ENCODE measurements at places on chromosomes 16 and 17.

GRCh38 chr16:2905988-2906387 is 5.7 kb upstream of the FLYWCH1 start:
- DNase-seq: no peak
- H3K36me3 ChIP-seq: no peaks in the 10 kb centered on the region
- H3K27me3 ChIP-seq: no peaks in the 10 kb centered on the region
- no peak overlapping the region for H3K4me3 ChIP-seq
- H3K4me1 ChIP-seq: peaks cover 22% of the 10 kb centered on the region
- H3K27ac ChIP-seq: no peak overlapping the region

DNA sequence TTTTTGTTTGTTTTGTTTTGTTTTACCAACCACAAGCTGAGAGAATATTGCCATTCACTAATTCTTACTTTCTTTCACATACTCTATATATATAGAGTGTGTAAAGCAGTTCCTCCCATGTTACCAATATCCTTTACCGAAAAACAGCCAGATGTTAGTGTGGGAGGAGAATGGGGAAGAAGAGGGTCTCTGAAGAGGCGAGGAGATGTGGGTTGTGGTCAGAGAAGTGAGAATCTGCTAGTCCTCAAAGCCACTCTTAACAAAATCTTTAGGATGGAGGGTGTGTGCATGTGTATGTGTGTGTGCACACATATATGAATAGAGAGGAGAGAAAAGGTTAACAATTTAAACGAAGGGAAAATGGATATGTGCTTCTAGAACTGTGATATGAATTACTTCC is 80.6 kb downstream of the TUBD1 start:
- H3K36me3 ChIP-seq: peaks cover 41% of the 10 kb centered on the region
- no peak overlapping the region for H3K27ac ChIP-seq
- DNase-seq: no peak
- no peak overlapping the region for H3K4me3 ChIP-seq

DNA sequence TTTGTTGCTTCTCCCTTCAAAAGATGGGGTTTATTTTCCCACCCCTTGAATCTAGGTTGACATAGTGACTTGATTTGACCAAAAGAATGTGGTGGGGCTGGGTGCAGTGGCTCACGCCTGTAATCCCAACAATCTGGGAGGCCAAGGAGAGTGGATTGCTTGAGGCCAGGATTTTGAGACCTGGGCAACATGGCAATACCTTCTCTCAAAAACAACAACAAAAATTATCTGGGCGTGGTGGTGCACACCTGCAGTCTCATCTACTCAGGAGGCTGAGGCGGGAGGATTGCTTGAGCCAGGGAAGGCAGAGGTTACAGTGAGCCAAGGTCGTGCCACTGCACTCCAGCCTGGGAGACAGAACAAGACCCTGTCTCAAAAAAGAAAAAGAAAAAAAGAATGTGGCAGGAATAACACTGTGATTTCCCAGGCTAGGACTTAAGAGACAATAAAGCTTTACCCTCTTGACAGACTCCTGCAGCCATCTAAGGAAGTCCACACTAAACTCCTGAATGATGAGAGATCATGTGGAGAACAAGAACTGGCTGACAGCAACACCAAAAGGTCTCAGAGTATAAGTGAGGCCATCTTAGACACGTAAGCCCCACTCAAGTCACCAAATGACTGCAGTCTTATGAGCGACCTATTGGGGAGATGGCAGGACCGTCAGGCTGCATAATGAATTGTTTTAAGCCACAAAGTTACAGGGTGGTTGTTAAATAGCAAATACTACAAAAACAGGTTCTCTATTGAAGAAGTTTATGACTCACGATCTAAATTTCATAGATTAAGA is 37.0 kb downstream of the FBXL20 start:
- peak; percentile 62 for DNase-seq
- H3K4me3 ChIP-seq: no peak overlapping the region
- no peaks in the 10 kb centered on the region for H3K36me3 ChIP-seq
- peaks cover 69% of the 10 kb centered on the region for H3K4me1 ChIP-seq

- H3K36me3 ChIP-seq: no peaks in the 10 kb centered on the region
- no peaks in the 10 kb centered on the region for H3K4me1 ChIP-seq
- no peak overlapping the region for H3K4me3 ChIP-seq
- no peak for DNase-seq
- H3K27ac ChIP-seq: no peak overlapping the region
- H3K27me3 ChIP-seq: no peaks in the 10 kb centered on the region
These were observed 98.4 kb upstream of the DNAH9 start for GRCh38 chr17:11499881-11500280.

DNA sequence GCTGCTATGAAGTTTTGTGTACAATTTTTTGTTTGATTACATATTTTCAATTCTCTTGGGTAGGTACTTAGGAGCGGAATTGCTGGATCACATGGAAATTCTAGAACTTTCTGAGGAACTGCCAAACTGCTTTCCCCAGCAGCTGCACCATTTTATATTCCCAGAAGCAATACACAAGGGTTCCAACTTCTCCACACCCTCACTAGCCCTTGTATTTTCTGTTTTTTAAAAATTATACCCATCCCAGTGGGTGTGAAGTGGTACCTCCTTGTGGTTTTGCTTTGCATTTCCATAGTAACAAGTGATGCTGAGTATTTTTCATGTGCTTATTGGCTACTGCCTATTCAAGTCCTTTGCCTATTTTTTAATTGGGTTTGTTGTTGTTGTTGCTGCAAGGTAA is 20.9 kb downstream of the NACA2 start:
- H3K4me3 ChIP-seq: no peak overlapping the region
- H3K36me3 ChIP-seq: no peaks in the 10 kb centered on the region
- no peak for DNase-seq
- H3K27me3 ChIP-seq: no peaks in the 10 kb centered on the region
- no peak overlapping the region for H3K27ac ChIP-seq
- no peaks in the 10 kb centered on the region for H3K4me1 ChIP-seq

DNA sequence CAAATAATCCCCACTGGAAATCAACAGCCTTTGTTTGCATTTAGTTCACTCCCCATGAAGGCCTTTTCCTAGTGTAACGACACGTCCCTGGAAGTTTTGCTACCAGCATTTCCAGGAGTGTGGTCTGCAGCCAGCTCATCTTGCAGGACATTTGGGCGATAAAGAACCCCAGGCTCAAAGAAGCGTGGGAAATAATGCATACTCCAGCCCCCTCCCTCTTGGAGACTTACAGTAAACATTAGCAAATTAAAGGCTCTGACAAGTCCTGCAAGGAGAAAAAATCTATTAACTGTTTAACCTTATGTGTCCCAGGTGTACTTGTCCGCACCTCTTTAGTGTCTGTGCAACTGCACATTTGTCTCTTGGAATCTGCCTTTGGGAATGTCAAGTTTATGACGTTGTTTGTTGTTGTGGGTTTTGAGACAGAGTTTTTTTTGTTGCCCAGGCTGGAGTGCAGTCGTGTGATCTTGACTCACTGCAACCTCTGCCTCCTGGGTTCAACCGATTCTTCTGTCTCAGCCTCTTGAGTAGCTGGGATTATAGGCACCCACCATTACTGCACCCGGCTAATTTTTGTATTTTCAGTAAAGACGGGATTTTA is 131.1 kb downstream of the ABCC1 start:
- H3K4me3 ChIP-seq: no peak overlapping the region
- peaks cover 24% of the 10 kb centered on the region for H3K4me1 ChIP-seq
- H3K27ac ChIP-seq: no peak overlapping the region
- H3K36me3 ChIP-seq: peaks cover 55% of the 10 kb centered on the region
- H3K27me3 ChIP-seq: no peaks in the 10 kb centered on the region

GRCh38 chr17:35732806-35733136 is 1.3 kb downstream of the RASL10B start:
- peaks cover 5% of the 10 kb centered on the region for H3K27me3 ChIP-seq
- no peak for DNase-seq
- peaks cover 9% of the 10 kb centered on the region for H3K36me3 ChIP-seq
- no peak overlapping the region for H3K27ac ChIP-seq
- H3K4me3 ChIP-seq: no peak overlapping the region

DNA sequence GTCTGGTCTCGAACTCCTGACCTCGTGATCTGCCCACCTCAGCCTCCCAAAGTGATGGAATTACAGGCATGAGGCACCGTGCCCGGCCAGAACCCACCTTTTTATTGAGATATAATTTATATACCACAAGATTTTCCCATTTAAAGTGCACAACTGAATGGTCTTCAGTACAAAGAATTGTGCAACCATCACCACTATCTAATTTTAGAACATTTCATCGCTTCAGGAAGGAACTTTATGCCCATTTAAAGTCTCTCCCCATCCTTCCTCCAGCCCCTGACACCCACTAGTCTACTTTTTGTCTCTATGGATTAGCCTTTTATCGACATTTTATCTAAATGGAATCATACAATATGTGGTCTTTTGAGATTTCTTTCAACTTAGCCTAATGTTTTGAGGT is 25.4 kb upstream of the HELZ start:
- no peaks in the 10 kb centered on the region for H3K36me3 ChIP-seq
- no peak overlapping the region for H3K4me3 ChIP-seq
- peak overlapping the region; percentile 48 for H3K27ac ChIP-seq
- no peaks in the 10 kb centered on the region for H3K27me3 ChIP-seq
- peaks cover 28% of the 10 kb centered on the region for H3K4me1 ChIP-seq

GRCh38 chr16:26614237-26614841 is 452.4 kb upstream of the C16orf82 start:
- no peaks in the 10 kb centered on the region for H3K4me1 ChIP-seq
- no peaks in the 10 kb centered on the region for H3K36me3 ChIP-seq
- no peaks in the 10 kb centered on the region for H3K27me3 ChIP-seq
- H3K27ac ChIP-seq: no peak overlapping the region

- no peaks in the 10 kb centered on the region for H3K27me3 ChIP-seq
- H3K36me3 ChIP-seq: no peaks in the 10 kb centered on the region
- no peak for DNase-seq
- H3K4me3 ChIP-seq: no peak overlapping the region
These were observed 1.0 kb upstream of the GLG1 start for GRCh38 chr16:74607962-74608356.

GRCh38 chr16:12245088-12245920 is 268.8 kb downstream of the SNX29 start:
- H3K36me3 ChIP-seq: no peaks in the 10 kb centered on the region
- no peak for DNase-seq
- H3K27ac ChIP-seq: no peak overlapping the region

DNA sequence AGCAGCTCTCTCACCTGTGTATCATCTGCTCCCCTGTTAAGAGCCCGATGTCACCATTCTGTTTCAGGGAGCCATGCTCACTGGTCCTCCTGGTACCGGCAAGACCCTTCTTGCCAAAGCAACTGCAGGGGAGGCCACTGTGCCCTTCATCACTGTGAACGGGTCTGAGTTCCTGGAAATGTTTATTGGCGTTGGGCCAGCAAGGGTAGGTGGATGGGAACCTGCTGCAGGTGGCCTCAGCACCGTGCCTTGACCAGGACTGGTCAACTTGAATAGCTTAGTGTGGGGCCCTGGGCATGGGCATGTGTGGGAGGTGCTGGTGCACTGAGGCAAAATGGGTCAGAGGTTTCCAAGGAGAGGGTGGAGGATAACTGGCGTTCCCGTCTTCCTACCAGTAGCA is 28.5 kb downstream of the DBNDD1 start:
- no peaks in the 10 kb centered on the region for H3K4me1 ChIP-seq
- H3K27me3 ChIP-seq: no peaks in the 10 kb centered on the region
- no peak overlapping the region for H3K27ac ChIP-seq
- DNase-seq: no peak
- H3K4me3 ChIP-seq: no peak overlapping the region

- DNase-seq: no peak
- no peaks in the 10 kb centered on the region for H3K36me3 ChIP-seq
- no peak overlapping the region for H3K27ac ChIP-seq
- no peak overlapping the region for H3K4me3 ChIP-seq
- no peaks in the 10 kb centered on the region for H3K27me3 ChIP-seq
- H3K4me1 ChIP-seq: no peaks in the 10 kb centered on the region
These were observed 40.0 kb downstream of the MAPT start for GRCh38 chr17:45934044-45934979.

- H3K4me1 ChIP-seq: peaks cover 20% of the 10 kb centered on the region
- H3K27ac ChIP-seq: no peak overlapping the region
- H3K27me3 ChIP-seq: peaks cover 44% of the 10 kb centered on the region
- H3K36me3 ChIP-seq: no peaks in the 10 kb centered on the region
These were observed 633 bp downstream of the TBC1D16 start for GRCh38 chr17:80034791-80035686.

DNA sequence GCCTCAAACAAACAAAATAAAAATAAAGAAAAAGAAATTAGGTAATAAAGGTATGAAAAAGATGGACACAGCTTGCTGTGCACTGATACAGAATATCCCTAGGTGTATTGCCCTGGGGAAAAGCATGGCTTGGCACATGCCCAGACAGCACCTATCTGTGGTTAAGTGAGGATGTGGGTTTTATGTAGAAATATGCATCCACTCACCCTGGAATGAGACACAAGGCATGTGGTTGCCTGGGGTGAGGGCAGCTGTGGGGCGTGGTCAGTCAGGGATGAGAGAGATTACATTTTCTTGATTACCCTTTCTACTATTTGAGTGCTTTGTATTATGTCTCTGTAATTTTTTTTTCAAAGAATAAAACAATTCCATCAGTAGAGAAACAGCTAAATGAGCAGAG is 6.9 kb downstream of the PLLP start:
- H3K27ac ChIP-seq: peak overlapping the region; percentile 10
- no peaks in the 10 kb centered on the region for H3K36me3 ChIP-seq
- H3K4me1 ChIP-seq: peaks cover 57% of the 10 kb centered on the region
- peak overlapping the region; percentile 3 for H3K4me3 ChIP-seq
- DNase-seq: peak; percentile 41

- no peak overlapping the region for H3K27ac ChIP-seq
- H3K4me3 ChIP-seq: no peak overlapping the region
- peaks cover 22% of the 10 kb centered on the region for H3K4me1 ChIP-seq
- no peak for DNase-seq
- no peaks in the 10 kb centered on the region for H3K27me3 ChIP-seq
These were observed 164.9 kb downstream of the CCDC182 start for GRCh38 chr17:57580055-57580739.

- no peak for DNase-seq
- no peaks in the 10 kb centered on the region for H3K27me3 ChIP-seq
- H3K36me3 ChIP-seq: peaks cover 77% of the 10 kb centered on the region
These were observed 19.3 kb upstream of the PABPN1L start for GRCh38 chr16:88885693-88886280.

Data from CD14-positive monocyte (primary cell).